GM19239 (cell line): ENCODE measurements at places on chromosomes 11 and 22.

- no peak for DNase-seq
These were observed 20.0 kb upstream of the TUB start for GRCh38 chr11:8060801-8061554.

GRCh38 chr11:1752907-1753228 is 2.5 kb upstream of the IFITM10 start:
- DNase-seq = no peak

DNA sequence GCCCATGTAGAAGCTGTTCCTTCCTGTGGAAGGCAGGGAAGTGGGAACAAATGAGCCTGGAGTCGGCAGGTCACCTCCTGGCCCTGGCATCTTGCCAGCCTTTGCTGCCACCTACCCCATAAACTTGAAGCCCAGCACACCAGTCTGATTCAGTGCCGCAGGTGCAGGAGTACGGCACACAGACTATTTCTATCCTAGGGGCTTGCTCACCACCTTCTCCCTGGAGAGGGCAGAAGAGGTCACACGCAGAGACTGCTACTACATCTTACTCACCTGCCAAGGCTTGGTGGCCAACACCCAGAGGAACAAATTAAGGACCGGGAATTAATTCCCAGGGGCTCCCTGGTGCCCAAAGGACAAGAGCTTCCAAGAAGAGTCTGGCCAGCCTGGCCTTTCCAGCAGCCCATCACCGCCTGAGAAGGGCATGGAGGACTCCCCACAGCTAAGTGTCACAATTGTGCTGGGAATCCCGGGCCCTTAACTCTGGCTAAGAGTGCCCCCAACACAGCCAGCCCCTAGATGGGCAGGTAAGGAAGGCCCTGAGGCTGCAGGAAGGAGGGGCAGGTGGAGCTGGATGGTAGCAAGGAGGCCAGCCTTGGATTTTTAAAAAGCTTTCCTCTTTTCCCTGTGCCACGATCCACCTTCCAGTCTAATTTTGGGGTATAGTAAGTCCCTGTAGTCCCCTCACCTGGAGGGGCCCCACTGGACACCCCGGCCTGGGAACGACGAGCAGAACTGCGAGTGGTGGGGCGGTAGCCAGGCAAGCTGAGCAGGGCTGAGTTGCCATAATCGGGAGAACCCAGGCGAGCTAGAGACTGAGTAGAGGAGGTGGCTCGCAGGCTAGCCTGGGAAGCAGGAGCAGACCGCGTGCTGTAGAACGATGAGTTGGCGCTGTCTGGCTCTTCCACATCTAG is 6.9 kb downstream of the IL18BP start:
- no peak for DNase-seq

- no peak for DNase-seq
These were observed 490.2 kb upstream of the B3GAT1 start for GRCh38 chr11:134901955-134902918.

DNA sequence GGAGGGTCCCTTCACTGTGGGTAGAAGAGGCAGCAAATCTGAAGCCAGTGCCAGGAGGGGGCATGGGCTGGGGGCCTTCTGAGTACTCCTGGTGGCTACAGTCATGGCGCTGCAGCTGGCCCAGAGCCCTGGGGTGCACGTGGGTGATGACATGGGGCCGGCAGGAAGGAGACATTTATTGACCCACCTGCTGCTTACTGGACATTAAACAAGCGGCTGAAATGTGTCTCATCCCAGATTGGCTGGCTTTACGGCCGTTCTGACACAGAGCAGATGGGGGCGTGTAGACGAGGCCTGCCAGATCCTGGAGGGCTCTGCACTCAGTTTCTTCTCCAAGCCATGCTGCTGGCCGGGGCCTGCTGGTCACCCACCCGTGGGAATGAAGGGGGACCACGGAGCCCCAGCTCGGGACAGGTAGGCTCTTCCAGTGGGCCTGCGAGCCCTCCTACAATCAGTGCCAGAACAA is 906.9 kb downstream of the BRD1 start:
- DNase-seq = no peak

GRCh38 chr11:12801976-12802375 is 127.8 kb downstream of the TEAD1 start:
- no peak for DNase-seq

DNA sequence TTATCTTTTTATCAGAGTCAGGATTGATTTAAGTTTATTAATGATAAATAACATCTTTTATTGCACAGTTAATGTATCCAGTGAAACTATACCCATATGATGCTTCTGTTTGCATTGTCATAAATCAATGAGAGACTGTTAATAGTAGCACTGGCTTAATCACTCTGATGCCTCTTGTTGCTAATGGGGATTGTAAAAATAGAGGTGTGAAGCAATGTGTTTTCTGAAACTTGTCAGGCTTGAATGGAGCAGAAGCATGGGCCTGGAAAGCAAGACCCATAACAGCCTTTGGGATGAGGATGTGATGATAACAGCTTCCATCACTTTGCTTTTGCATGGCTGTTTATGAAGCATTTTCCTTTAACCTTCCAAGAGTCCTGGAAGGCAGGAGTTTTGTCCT is 319.7 kb downstream of the DDX10 start:
- no peak for DNase-seq

- DNase-seq = no peak
These were observed 89.1 kb upstream of the ISX start for GRCh38 chr22:34976886-34977285.

DNA sequence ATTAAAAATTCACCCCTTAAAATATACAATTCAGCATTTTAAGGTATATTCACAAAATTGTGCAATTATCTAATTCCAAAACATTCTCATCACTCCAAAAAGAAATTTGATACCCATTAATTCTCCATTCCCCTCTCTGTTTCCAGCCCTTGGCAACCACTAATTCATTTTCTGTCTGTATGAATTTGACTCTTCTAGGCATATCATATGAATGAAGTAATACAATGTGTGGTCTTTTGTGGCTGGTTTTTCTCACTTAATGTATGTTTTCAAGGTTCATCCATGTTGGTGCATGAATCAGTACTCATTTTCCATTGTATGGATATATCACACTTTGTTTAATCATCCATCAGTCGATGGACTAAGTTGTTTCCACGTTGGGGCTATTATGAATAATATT is 29.0 kb upstream of the ACCSL start:
- no peak for DNase-seq

GRCh38 chr22:17853073-17853472 is 78.8 kb upstream of the BID start:
- no peak for DNase-seq

- DNase-seq = no peak
These were observed 50.3 kb upstream of the GAB2 start for GRCh38 chr11:78467931-78468330.

DNA sequence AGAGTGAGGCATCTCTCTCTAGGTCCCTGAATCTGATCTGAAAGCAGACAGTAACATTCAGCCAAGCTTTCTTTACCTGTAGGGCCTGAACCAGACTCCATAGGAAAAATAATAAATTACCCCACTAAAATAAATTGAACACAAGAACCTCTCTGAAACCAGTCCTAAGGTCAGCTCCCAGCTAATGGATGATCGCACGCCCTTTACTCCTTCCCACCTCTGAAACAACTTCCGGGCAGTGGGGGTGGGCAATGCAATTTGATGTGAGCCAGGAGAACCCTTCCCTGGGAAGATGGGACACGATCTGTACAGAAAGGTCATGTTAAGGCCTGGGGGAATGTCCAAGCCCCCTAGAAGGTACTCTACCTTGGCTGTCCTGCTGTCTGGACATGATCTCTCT is 71.2 kb downstream of the MICAL3 start:
- DNase-seq = no peak

GRCh38 chr11:105670811-105671210 is 60.9 kb downstream of the GRIA4 start:
- no peak for DNase-seq

DNA sequence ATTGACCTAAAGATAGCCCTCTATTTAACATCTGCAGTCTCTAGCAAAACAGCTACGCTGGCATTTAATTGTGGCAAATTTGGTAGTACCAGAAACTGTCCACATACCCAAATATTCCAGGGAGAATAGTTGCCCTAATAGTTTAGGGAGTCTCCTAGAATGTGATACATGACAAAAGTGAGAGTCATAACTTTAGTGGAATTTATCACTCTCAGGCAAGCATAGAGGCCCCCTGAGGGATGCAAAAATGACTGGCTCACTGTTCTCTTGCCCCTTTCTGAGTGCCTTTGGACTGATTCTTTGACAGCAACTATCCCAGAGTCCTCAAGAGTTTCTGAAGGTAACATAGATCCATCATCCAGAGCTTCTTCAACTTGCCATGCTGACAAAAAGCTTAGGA is 2.3 kb upstream of the OR51B4 start:
- DNase-seq = no peak

DNA sequence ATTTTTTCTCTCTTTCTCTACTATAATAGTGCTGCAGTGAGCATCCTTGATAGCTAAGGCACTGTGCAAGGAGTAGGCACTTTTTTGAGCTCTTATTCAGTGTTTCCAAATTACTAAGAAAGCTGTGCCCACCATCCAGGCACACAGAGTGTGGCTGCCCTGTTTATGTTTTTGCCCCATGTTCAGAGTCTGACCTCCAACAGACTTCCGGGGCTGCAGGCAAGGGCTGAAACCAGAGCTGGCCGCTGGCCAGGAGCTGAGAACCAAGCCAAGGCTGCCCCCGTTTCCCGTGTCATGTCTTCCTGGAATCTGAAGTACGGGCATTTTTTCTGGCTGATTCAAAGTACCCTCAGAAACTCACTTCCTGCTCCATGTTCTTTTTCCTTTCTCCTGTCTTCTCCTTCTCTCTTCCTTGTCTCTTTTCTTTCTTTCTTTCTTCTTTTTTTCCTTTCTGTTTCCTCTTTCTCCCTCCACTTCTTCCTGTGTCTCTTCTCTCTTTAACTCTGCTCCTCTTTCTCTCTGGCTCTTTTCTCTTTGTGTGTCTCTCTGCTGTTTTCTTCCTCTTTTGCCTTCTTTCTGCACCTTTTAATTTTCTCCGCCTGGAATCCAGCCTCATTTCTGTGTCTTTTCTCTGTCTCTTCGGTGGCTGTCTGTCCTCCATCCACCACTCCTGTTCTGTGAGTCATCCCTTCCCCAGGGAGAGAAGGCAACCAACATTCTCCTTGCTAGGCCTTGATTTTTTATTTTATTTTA is 17.0 kb upstream of the KCTD14 start:
- peak; percentile 63 for DNase-seq

DNA sequence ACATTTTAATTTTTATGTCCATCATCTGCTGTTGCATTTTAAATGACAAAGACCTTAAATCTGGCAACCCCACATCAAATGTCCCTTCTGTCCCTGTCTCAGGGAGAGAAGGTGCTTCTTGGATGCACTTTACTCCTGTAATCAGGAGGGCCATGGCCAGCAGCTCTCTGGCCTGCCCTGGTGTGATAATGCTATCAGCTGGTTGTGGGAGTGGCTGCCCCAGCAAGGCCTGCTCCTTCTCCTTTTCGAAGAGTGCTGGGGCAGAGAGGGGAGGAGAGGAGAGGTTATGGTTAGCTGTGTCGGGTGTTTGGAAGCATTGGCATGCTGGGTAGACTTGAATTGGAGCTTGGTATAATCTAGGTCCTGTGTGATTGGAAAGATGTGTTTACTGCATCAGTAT is 12.8 kb downstream of the TNRC6B start:
- no peak for DNase-seq

DNA sequence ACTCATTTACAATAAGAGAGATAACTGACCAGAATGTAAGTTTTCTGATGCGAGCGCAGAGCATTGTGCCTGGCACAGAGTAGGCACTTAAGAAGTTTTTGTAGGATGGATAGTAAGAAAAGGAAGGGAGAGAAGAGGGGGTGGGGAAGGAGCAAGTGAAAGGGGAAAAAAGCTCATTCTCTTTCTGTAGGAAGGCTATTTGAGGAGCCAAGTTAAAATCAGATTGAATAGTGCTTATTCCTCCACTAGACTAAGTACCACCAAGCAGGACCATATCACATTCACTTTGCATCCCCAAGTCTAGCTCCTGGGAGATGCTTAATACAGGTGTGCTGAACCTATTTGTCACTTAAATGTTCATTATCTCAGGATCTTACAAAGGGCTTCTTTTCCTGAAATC is 14.1 kb upstream of the CRKL start:
- DNase-seq = no peak

- DNase-seq = no peak
These were observed 191.1 kb upstream of the ARHGAP20 start for GRCh38 chr11:110903378-110903777.

DNA sequence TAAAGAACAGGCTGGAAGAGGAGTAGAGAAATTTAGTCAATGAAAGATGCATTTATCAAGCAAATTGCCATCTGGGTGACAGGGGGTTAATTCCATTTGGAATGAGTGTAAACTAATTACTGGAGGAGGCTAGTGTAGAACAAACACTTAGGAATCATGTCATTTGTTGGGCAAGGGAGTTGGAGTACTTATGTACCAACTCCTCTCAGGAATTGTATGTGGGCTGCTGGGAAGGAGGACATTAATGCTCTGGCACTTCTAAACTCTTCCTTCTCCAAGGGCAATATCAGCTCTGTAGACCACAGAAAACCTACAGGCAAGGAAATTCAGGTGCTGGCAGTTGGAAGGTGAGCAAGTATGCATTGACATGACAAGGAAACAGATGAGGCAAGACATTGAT is 141.0 kb downstream of the MSANTD4 start:
- no peak for DNase-seq

GRCh38 chr11:48034926-48035871 is 54.8 kb downstream of the PTPRJ start:
- no peak for DNase-seq

DNA sequence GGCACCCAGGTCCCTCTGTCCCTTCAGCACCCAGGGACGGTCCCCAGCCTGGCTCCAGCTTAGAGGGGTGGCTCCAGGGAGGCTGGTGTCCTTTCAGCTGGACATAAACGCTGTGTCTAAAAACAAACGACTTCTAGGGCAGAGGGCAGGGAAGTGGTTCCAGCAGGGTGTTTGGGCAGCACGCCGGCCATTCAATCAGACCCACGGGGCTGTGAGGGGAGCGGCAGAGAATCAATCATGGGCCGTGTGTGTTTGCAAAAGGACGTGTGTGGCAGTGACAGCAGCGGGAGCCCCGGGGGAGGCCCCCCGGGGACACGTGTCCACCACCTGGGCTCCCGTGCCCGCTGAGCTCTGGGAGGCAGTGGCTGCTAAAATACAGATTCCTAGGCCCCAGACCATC is 127.7 kb downstream of the MN1 start:
- no peak for DNase-seq

DNA sequence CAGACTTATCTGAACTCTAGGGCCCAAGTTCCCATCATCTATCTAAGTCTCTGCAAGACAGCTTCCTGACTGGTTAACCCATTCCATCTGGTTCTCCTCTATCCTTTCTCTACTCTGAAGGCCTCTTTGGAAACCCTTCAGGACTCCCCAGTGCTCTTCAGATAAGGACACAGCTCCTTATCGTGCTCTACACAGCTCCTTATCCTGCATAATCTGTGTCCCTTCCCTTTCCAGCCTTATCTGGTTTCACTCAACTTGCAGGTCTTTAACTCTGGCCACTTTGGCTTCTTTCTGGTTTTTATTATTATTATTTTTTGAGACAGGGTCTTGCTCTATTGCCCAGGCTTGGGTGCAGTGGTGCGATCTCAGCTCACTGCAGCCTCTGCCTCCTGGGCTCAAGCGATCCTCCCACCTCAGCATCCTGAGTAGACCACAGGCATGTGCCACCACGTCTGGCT is 10.6 kb downstream of the ENDOD1 start:
- DNase-seq = no peak

- DNase-seq = no peak
These were observed 26.2 kb downstream of the UBASH3B start for GRCh38 chr11:122681735-122682134.
